Thoracic aorta endothelial cell (primary cell): ENCODE measurements at places on chromosomes 12 and 14. TPM values are rescaled to one million over a fixed set of nuclear protein-coding genes. Genes with fewer than 3 reads are reported as not detected.

ACSM4 gene
- total RNA-seq, result not detected in 2 replicates

APEX1 gene
- total RNA-seq, result 83.8 and 85.9 TPM in 2 replicates

RNASE4 gene
- 7.4 and 7.5 TPM in 2 replicates for total RNA-seq

ANO6 gene
- 104 and 127 TPM in 2 replicates for total RNA-seq

MTA1 gene
- 84.2 and 84.6 TPM in 2 replicates for total RNA-seq

REM2 gene
- 0.13 TPM in 1 of 2 replicates, not detected in the other for total RNA-seq

CYP46A1 gene
- total RNA-seq, result under 0.01 and 0.14 TPM in 2 replicates

PCNX1 gene
- total RNA-seq, result 49.9 and 57.7 TPM in 2 replicates

SSTR1 gene
- 1.2 and 2.9 TPM in 2 replicates for total RNA-seq

KRT82 gene
- not detected in 2 replicates for total RNA-seq
